ENCODE measurements at places on chromosomes 1 and 21. TPM values are rescaled to one million over a fixed set of nuclear protein-coding genes. Genes with fewer than 3 reads are reported as not detected.

GRCh38 chr1:227885648-227886502 is 61.9 kb downstream of the WNT9A start:
- peak; percentile 87 for DNase-seq

DNA sequence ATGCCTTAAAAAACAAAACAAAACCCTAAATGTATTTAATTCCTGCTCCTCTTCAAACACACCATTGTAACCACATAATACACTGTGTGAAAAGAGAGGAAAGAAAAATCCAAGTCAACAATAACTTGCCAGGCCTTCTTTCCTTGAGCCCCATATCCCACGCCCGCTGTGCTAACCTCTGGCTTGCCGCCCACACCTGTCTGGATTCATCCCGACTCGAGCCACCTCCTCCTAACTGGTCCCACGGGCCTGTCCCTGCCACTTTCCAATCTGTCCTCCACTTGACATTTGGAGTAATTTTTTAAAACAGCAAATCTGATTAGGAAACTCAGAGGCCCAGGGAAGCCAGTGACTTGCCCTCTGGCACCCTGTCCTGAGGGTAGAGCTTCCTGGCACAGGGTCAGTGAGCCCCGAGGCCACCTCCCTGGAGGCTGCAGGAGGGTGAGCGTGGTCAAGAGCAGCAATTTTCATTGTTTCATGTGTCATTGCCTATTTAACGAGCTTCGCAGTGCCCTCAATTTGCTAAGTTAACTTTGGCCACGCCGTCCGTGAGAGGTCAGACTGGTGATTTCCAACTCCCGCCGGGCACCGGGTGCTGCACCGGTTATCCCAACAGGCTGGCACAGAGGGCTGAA is 54.1 kb downstream of the B3GALT5 start:
- peak; percentile 30 for DNase-seq

- DNase-seq, result peak; percentile 35
Measured at GRCh38 chr1:198876371-198876871, 237.6 kb downstream of the PTPRC start.

DNA sequence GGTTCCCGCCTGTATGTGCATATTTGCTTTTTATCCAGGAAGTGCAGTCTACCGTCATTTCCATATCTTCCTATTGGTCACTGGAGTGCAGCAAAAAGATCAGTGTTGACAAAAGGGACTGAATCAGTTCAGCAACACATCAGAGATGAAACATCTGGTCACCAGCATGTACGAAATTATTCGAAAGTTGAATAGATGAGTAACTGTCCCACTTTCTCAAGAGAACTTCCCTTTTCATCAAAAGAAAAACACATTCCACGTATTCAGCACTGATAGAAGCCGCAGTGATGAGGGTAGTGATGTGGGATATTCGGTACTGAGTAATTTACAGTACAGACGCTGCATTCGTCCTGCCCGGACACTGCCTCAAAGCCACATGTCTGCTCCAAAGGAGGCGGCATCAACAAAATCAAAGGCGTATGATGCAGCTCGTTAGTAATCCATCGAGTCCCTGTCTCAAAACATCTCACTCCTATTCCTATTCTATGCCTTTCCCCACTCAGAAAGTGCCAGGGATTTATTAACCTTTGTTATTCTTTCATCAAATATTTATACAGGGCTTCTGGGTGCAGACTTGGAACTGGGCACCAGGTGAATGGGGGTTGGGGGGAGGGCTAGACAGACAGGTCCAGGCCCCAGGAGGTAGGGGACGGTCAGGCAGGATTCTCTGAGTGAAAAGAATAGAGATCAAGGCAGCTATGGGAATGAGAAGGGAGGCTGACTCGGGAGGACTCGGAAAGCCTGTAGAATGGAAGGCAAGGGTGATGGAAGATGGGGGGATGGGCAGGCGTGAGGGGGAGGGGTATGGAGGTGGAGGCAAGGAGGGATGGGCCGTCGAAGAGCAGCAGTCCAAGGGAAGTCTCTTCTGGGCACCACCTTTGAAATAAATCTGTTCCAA is 79.5 kb upstream of the SLC45A1 start:
- DNase-seq, result no peak

- no peak for DNase-seq
Measured at GRCh38 chr21:10272216-10272615, 249.2 kb upstream of the TPTE start.

- no peak for DNase-seq
Measured at GRCh38 chr1:4530166-4530785, 124.1 kb upstream of the AJAP1 start.

DNA sequence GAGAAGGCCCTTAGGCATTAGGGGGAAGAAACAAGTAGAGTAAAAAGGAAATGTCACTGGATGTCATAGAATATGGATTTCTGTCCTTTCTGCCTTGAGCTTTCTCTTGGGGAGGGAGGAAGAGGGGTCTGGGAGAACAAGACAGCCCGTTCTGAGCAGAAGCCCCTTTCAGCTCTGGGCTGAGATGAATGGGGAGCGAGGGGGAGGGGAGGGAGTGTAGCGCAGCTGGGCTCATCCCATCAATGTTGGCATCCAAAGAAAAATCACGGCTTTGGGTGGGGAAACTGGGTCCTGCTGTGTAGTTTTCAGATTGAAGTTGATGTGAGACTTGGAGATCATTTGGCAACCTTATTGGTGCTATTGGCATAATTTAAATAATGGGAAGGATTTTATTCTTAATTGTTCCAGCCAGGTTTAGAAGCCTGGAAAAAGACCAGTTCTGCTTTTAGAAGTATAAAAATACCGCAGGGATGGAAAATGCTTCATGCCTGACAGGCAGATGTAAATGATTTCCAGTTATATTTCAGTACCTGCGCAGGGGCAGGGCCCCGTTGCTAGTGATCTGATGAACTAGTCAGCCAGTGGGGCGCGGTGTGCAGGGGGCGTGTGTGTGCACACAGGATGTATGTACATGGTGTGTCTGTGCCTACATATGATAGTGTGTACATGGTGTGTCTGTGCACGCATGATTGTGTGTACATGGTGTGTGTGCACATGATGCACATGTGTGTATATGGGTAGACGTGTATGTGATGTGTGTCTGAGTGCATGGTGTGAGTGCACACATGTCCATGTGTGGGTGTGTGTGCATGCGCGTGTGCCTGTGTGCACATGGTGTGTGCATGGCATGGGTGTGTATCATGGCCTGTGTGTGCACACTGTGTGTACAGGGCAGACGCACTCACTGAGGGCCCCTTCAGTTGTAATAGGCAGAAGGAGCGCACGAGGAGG is 36.0 kb downstream of the ABCG1 start:
- DNase-seq, result no peak

- DNase-seq, result no peak
Measured at GRCh38 chr1:30534551-30534940, 188.8 kb downstream of the MATN1 start.

DNA sequence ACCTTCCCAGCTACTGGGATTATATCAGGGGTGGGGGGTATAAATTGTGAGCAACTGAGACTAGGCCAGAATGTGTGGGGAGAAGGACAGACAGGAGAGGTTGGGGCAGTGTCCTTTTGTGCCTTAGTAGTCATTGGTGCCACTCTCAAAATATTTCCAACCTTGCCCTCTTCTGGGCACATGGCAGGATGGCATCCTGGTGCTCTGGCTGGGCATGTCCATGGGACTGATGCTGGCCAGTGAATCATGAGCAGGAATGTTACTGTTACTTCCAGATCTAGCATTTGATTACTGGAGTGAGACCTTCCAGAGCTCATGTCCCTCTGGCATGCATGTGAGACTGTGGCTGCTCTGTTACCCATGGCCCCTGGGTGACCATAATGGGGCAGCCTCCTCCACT is 151.2 kb downstream of the MATN1 start:
- DNase-seq, result no peak

DNA sequence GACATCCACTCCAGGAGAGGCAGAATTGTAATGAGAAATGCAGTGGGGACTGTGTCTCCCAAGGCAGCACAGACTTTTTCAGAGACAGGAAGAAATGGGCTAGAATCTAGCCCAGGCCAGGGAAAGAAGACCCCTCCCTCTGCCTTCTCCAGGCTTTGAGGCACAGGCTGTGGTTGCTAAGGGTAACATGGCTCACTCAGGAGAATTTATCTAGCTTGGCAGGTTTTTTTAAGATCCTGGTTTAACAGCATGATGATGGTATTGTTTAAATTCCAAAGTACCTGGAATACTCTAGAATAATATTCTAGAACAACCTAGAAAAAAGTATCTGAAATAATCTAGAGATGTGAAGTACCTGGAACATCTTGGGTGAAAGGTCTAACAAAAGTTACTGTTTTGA is 125.6 kb downstream of the URB2 start:
- no peak for DNase-seq

DNA sequence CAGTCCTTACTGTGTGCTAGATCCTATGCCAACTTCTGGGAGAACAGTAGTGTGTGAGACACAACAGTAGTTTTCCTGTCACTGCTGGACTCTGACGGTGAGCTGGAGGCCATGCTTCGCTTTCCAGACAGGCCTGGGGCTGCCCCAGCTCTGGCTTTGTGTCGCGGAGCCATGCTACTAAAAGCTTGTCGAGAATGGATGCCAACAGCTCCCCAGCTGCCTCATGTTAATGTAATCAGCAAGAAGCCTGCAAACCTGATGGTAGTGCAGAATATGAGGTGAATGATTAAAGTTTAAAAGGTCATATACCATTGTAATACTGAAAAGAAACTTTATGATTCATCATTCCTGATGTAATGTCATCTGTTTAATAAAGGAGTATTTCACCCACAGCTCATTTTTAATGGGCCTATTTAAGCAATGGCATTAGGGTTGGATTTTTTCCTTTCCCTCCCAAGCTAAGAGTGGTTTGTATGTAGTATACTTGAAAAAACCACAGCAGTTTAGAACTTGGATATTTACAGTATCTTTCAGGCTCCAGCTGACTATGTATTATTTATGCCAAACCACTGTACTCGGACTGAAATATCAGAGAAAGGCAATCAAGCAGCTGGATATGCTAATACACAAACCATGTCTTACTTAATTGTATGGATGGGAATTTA is 343.0 kb downstream of the NUF2 start:
- DNase-seq, result peak; percentile 31

- DNase-seq, result no peak
Measured at GRCh38 chr1:164971921-164972415, 384.5 kb downstream of the LMX1A start.

DNA sequence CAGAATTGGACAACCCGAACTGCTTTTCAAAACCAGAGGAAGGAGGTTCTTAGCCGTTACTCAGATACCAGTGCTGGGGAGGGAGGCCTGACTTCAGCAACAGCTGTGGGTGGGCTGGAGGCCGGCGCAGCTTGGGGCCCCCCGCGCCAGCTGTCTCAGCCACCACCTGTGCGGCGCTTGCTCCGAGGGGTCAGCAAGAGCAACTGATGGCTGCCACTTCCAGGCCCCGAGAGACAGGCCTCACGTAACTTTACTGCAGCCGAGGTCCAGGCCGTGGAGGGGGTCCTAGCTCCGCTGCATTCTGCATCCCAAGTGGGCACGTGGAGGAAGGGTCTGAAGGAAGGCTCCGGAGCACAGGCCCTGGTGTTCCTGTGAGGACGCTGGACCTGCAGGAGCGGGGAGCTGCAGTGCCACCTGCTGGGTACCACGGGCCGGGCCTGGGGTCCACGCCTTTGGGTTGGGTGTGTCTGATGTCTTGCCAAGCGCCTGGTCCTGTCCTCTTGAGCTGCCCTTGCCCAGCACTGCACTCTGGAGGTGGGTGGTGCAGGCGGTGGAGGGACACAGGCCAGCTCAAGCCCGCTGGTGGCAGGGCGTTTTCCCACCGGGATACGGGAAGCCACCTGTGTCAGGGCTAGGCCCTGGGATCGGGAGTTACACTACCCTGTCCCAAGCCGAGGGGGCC is 9.8 kb downstream of the THAP3 start:
- DNase-seq, result peak; percentile 70

The NPR1 gene
- 17.4 TPM for polyA plus RNA-seq

The GPX7 gene
- polyA plus RNA-seq, result 149 TPM

The IQGAP3 gene
- polyA plus RNA-seq, result 10.0 TPM

The CDC73 gene
- polyA plus RNA-seq, result 28.3 TPM

The CD1E gene
- 0.20 TPM for polyA plus RNA-seq

All from muscle of leg (tissue), 16 donors.